CMK (cell line): ENCODE measurements at places on chromosomes 7 and 10.
A peak's percentile ranks its signal among the peaks of the same experiment; 100 is the strongest.

DNA sequence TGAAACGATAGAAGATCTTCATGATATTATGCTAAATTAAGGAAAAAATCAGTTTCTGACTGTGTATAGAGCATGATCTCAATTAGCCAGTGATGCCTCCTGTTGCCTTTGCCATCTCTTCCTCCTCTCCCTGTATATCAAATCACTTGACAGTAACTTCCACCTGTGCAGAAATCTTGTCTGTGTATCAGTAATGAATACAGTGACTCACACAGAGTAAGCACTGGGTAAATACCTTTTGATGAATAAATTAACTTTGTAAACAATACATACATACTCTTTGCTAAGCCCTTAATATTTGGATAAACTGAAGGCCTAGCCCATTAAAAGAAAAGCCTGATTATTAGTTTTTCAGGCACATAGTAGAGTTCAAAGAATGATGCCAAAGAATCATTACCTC is 610.6 kb upstream of the NRP1 start:
- DNase-seq, result no peak

DNA sequence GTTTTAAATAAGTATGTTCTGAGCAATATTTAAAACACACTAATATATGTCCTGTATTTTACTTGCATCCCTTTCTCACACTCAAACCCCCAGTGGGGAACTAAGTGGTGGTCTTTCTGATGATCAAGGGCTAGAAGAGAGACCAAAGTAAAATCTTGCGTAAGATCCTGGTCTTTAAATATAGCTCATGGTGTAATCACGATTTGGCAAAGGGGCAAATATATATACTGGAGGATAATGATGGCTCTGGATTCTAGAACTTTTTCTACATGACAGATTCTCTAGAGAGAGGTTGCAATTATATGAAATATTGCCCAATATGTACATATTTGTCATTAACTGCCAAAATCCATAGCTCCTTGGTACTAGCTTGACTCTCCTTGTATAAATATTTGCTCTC is 438.3 kb downstream of the NXPH1 start:
- DNase-seq, result no peak

DNA sequence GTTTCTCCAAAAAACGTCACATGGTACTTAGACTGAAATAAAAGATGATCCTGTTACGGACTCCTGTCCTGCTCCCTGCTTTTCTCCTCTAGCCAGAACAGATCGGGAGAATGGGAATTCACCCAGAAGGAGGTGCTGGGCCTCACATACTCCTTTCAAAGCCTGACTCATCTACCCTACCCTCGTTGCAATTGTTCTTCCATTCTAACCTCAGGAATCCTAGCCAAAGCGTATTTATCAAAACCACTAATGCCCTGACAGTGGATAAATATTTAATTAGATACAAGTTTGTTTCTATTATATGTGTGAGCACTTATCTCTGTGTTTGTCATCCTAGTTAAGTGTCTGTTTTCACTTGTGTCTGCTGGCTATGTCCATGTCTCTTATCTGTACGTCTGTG is 21.7 kb downstream of the ZCWPW1 start:
- DNase-seq, result no peak

DNA sequence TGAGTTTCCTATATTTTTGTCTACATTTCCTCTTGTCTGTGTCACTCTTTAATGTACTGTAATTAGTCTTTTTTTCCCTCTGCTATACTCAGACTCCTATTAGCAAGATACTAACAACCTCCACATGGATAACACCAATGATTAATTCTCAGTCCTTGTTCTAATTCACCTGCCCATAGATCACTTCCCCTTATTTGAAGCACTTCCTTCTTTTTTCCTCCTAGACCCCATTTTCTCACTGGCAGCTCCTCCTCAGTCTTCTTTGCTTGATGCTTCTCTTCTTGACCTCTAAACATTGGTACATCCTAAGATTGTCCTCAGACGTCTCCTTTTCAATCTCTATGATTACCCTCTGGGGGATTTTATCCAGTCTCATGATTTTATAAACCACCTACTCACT is 98.2 kb upstream of the IMMP2L start:
- DNase-seq, result no peak

DNA sequence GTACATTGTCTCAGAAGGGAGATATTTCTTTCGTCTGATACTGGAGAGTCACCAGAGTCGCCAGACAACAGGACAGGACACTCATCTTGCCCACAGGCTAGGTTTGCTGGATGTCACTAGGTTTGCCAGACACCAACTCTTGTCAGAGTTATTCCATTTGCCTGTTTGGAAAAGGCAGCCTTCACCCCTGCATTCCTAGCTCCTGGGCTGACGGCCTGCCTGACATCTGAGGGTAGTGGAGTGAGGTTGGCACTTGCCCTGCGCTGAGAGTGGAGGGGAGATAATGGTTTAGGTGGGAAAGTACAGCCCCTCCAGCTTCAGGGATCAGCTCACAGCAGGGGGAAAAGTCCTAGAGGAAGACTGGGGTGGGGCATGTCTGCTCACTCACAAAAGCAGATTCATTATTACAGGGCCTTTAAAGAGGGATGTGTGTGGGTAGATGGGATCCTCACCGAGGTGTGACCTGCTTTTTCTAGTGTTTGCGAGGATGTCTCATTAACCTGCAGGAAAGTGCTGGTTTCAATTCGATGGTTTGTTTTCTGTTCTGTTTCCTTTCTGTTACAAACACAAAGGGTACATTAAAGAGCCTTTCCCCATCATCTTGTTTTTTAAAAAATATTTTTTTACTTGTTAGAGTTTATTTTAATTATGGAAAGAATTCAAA is 79.3 kb upstream of the TNS3 start:
- no peak for DNase-seq

DNA sequence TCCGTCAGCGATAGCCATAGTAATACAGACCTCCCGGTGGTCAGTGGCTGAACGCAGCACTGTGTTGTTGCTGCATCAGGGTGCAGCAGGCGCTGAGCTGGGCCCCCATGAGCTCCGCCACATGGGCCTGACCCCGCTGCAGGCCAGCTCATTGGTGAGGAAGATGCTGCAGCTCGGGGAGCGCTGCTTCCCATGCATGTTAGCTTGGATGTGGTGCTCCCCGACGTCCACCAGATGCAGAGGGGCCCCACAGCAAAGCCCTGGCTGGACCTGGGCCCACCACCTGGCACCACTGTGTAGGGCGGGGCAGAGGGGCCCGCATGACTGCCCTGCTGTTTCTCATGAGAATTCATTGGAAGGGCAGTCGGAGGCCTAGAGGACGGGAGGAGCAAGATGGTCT is 50.8 kb downstream of the WDR37 start:
- no peak for DNase-seq

- no peak for DNase-seq
Measured at GRCh38 chr7:29892231-29892630, 85.9 kb downstream of the WIPF3 start.

DNA sequence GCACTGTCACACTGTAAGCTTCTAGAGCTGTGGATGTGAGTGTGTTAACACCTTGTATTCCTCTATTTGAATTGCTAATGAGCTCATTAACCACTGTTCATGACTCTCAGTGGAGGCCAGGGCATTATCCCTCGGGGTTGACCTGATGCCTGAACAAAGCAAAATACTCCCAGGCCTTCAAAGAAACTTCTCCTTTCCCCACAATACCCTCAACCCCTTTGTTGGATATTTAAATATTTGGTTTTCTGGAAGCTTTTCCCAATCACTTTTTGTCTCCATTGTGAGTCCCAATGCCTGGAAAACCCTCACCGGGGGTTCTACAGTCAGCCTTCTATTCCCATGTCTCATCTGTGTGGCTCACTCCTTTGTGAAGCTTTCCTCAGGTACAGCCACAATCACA is 780.1 kb downstream of the PHTF2 start:
- no peak for DNase-seq

DNA sequence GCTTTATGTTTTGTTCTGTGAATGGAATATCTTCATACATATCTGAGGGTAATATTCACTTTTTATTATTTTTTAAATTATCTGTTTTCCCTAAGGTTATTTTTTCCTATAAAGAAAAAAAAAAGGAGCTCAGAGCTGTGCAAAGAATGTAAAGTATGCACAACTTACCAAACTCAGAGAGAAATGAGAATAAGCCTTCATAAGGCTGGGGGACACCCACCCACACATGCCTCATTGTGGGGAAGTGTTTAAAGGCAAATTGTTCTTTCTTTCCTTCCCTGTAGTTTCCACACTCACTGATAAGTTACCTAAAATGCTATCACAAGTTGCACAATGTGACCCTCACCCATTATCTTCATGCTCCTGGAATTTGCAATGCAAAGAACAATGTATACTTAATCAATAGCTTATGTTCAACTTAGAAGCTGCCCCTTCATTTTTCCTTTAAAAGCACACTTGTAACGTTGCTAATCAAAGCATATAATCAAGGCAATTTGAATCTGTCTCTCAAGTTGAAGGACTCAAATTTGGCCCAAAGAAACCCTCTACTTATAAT is 108.1 kb downstream of the GNAT3 start:
- DNase-seq, result no peak

DNA sequence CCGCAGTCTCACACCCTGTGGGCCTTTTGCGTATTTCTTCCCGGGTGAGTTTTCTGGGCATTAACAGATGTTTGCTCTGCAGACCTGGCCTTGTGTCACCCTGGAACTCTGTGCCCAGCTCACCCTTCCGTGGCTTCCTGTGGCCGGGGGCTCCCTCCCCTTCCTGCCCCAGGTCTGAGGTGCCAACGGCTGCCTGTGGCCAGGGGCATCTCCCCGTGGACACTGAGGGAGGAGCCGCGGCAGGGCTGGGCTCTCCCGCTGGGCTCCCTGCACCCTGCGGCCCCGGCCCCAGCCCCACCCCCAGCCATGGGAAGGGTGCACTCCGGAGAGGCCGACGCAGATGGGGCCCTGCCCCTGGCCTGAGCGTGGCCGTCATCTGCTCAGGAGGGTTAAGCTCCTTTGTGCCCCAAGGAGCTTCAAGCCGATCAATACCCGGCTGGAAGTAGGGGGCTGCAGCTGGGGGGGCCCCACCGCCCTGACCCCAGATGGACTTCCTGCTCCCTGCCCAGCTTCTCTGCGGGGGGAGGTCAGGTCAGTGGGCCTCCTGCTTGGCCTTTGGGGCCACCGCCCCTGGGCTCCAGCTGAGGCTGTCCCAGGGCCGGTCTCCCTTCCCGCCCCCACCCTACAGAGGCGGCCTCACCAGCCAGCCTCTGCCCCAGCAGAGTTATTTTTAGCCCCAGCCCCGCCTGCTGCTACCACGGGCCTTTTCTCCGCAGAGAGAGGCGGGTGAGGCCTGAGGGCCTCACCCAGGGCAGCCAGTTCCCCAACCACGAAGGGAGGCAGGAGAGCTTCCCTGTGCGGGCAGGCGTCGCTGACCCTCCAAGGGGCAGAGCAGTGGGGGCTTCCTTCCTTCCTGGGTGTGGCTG is 24.2 kb downstream of the PWWP2B start:
- peak; percentile 82 for DNase-seq

- no peak for DNase-seq
Measured at GRCh38 chr10:103021900-103022293, 103.8 kb downstream of the CNNM2 start.

DNA sequence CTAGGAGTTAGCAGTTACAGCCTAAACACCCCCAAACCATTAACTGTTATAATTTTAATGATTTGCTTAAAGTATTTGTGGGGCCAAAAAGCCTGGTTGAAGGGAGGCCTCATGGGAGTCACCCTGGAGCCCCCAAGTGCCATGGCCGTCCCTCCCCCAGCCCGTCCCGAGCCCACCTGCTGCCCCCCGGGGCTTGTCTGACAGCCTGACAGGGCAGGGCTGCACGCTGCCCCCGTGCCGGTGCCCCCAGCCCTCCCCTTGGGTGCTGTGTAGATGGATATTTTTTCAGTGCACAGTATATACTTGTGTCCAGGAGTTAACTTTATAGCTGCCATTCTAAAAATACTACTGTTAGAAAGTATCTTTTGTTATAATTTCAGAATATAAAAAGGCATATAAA is 108.4 kb downstream of the CYTH3 start:
- DNase-seq, result no peak

DNA sequence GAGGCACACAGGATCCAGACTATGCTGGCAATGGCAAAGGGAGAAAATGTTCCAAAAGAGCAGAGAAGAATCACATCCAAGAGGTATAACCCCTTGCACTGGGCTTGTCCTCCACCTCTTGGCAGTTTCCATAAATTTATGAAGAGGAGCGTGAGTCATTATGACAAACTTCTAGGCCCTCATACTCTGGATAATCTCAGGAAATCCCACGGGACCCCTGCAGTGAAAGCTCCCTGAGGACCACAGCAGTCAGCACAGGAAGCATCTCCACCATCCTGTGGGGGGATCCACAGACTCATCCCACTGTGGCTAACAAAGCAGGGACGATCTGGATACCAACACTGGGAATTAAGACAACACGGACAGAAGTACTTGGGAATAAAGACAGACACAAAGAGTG is 30.3 kb upstream of the GPAM start:
- no peak for DNase-seq

GRCh38 chr10:16795410-16796073 is 21.7 kb downstream of the RSU1 start:
- no peak for DNase-seq

DNA sequence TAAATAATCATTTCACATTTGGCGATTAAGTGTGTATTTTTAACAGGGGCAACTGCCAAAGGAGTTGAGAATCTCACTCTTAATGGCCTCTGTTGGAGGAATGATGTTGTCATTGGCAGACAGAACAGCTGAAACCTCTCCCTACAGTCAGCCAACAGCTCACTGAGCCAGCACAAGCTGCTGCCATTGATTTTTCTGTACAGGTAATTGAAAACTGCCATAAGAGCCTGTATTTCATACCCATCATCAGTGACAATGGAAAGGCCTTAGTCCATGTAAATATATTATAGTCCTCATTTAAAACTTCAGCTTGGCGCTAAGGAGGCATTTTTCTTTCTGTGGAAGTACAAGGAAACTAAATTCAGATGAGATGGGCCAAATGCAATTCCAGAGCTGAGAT is 28.1 kb upstream of the PTN start:
- DNase-seq, result no peak

- DNase-seq, result no peak
Measured at GRCh38 chr7:16396766-16397500, 24.4 kb downstream of the CRPPA start.

- no peak for DNase-seq
Measured at GRCh38 chr7:91276909-91277308, 12.7 kb downstream of the FZD1 start.

- DNase-seq, result no peak
Measured at GRCh38 chr10:48249004-48249762, 25.3 kb downstream of the FRMPD2 start.
